ENCODE measurements at places on chromosomes 5 and 9.
A peak's percentile ranks its signal among the peaks of the same experiment; 100 is the strongest.

GRCh38 chr5:58773744-58774441 lies 191.0 kb downstream of the RAB3C start:
- no peak for DNase-seq

- no peak for DNase-seq
Measured at GRCh38 chr9:28668158-28668557, 1094.9 kb upstream of the C9orf72 start.

DNA sequence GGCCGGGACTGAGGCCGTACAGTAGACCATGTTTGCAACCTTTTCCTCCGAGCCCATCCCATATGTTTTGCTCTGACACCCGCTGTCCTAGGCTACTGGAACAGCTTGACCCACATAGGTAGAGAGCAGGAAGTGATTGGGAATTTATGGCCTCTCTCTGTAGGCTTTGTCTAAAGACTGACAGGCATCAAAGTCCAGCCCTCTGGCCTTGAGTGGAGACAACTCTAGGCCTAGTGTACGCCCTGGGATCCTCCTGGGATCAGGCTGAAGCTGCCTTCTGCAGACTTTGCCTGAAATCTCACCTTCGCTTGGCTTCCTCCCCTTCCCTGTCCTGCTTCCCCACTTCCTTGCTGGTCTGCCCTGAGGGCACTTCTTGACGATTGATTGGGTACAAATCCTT lies 13.6 kb upstream of the AKNA start:
- DNase-seq, result no peak

GRCh38 chr9:7907551-7908337 lies 108.2 kb upstream of the DMAC1 start:
- DNase-seq, result no peak

GRCh38 chr5:95284572-95285408 lies at the start of gene MCTP1:
TSS of gene MCTP1 (minus strand) at chr5:95285094.
- DNase-seq, result peak; percentile 8

GRCh38 chr5:143004361-143005145 lies 234.4 kb downstream of the ARHGAP26 start:
- DNase-seq, result peak; percentile 76

DNA sequence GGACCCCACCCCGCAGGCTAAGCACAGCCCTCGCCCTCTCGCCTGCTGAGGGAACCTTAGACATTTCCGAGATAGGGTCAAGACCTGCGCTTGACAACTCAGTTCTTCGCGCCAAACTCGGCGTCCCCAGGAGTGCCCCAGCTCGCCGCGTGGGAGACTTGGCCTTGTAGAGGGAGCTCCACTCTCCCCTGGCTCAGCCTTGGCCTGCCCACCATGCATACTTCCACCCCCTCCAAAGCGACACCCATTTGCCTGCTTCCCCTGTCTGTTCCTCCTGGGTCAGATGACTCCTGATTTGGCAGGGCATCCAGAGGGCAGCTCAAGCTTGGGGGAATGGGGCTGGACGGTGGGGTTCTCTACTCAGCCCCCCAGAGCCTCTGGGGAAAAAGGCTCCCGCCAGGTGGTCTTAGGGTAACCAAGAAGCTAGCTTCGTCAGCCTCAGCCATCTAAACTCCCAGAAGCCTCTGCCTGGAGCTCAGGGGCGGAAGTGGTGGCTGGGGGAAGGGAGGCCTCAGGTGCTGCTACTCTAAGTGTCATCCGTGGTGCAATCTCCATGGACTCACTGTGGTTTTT lies 560 bp downstream of the DOCK2 start:
- peak; percentile 86 for DNase-seq

DNA sequence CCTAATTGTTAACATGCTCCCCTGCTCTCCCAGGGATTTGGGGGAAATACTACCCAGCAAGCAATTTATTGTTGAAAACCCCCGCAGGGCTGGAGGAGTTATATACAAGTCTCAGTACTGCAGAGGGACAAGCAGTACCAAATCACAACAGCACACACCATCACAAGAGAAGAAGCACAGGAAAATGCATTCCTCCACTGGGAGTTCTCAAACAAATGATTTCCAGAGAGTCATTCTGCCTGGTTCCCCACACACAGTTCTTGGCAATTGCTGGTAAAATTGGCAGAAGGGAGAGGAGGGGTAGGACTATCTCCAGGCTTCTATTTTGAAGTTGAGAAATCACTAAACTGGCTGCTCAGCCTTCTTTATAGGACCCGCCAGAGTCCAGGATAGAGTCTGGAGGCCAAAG lies 16.8 kb downstream of the SIL1 start:
- no peak for DNase-seq

GRCh38 chr5:124755565-124755964 lies 9.1 kb upstream of the ZNF608 start:
- no peak for DNase-seq

- DNase-seq, result no peak
Measured at GRCh38 chr9:23830476-23830805, 4.4 kb upstream of the ELAVL2 start.

DNA sequence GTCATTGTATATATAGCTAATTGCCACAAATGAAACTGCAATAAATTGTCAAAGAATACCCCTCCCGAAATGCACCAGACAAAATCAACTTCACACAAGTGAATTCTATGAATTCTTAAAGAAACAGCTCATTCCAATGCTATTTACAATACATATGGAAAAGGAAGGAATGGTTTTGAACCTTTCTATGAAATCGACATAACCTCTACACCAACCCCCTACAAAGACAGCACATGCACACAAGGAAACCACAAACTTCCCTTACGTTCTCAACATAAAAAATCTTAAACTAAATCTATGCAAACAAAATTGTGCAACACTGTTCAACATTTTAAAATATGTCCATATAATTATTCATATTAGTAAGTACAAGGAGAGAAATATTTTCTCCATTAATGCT lies 39.2 kb downstream of the MARCHF11 start:
- DNase-seq, result no peak

GRCh38 chr9:37032713-37033112 lies 1.4 kb downstream of the PAX5 start:
- DNase-seq, result peak; percentile 77

GRCh38 chr5:40399349-40399748 lies 280.4 kb upstream of the PTGER4 start:
- DNase-seq, result no peak

GRCh38 chr9:137787786-137788505 lies 89.6 kb upstream of the CACNA1B start:
- DNase-seq, result no peak

DNA sequence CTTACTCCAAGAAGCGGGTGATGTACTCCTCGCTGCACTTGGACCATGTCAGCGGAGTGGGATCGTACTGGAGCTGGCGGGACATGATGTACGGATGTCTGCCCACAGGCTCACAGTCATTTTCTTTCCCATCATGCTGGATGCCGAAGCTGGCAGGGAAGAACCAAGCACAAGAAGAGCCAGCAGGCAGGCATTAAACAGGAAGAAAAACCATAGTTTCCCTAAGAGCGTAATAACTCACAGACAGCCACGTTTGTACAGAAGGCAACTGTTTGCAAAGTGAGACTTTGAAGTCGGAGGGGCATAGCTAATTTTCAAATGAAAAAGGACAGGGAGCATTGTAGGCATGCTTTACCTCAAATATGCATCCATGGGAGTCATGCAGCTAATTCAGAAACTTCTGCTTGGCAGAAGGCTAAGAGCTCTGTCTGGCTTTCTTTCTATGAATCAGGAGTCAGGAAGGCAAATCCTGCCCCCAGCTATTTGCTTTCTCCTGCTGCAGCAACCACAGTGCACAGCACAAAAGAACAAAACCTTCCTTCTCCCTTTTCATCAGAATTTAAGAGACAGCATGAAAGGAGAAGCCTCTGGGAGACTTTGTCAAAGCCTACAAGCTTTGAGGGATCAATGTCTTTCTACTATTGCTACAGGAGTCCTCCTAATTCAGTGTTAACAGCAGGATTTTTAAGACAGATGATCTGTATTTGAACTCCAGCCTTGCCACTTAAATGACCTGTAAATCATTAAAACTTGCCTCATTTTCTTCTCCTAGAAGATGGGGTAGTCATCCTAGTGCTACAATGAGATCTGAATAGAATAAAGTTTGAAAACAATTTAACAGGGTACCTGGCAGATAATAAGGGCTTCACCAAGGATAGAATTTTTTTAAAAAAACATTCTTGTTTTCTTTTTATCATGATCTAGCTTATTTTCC lies 209.1 kb downstream of the TARS1 start:
- no peak for DNase-seq

- DNase-seq, result no peak
Measured at GRCh38 chr5:160285316-160285715, 27.0 kb downstream of the CCNJL start.

DNA sequence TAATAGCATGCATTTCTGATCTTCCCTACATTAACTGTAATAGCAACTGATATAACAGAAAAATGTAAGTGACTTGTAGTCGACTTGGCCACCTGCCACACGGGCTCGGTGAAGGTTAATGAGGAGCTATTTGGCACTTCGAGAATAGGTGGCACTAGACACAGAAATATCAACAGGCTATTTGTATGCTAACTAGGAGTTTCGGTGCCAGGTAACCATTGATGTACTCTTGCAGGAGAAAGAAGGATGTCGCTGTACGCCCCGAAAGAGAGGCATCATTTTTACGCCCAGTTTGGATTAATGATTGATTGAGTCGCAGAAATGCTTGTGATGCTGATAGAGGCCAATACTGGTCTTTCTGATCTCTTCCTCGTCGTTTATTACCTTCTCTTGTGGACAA lies 516 bp upstream of the DMRT2 start:
- no peak for DNase-seq

GRCh38 chr5:63456279-63456678 lies 506.0 kb downstream of the HTR1A start:
- DNase-seq, result no peak

- DNase-seq, result no peak
Measured at GRCh38 chr9:109981091-109981490, 201.1 kb downstream of the PALM2AKAP2 start.

DNA sequence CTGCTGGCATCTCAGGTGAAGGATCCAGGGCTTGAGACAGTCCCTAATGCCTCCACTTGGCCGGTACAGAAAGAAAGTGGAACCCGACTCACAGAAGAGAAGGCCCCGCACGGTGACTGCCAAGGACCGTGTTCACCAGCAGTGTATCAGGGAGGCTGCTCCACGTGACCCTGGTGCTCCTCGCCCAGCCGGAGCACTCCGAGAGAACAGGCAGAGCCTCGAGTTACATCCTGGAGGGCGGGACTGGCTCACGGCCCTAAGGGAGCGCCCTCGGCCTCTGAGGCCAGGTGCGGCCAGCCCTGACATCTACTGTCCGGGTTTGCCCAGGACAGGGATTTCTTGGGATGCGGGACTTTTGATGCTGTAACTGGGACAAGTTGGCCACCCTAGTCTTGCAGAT lies 104.0 kb upstream of the SARDH start:
- DNase-seq, result no peak

DNA sequence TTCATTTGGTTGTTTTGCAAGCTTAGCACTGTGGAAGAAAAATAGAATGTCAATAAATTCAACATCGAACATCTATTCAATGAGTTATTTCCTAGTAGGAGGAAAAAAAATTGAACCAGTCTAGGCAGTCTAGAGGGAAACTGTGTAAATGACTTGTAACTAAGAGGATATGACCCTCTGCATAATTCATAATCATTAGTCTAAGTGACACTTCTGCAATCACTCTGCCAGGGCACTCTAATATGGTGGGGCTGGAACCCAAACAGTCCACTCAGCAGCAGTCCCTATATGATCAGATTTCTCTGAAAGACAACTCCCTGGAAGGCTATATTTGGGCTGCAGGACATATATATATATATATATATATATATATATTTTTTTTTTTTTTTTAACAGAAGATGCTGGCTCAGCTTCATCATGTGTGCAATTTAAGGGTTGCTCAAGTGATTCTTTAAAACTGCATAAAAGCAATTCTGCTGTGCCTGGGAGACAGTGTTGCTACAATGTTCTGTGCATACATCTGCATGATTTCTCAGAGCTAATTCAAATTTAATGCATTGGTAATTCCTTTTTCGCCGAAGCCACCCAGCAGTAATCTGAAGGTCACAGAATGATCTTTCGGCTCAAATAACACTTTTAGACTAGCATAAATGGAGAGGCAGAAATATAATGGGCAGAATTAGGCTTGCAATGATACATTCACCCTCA lies 482.1 kb upstream of the ZNF608 start:
- no peak for DNase-seq

- no peak for DNase-seq
Measured at GRCh38 chr5:74146796-74147195, 493.7 kb downstream of the ENC1 start.

DNA sequence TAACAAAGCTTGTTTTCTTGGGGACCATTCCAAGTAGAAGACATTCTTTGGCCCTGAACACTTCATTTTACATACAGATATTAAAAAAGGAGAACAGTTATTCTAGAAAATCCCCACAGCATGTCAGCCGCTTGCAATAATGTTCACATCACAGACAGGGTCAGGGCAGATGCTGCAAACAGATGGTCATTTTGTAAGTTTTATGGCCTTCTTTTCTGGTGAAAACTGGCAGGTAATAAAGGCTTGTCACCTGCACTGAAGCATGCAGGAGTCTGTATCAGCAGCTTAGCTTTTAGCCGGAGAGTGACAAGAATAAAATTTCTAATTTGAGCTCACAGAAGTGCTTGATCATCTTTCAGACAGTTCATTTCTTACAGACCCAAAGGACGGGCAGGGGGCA lies 220.9 kb upstream of the DAP start:
- DNase-seq, result no peak

GRCh38 chr9:95336281-95336680 lies 18.8 kb upstream of the FANCC start:
- DNase-seq, result peak; percentile 37

GRCh38 chr9:112699230-112699629 lies 18.7 kb downstream of the INIP start:
- peak; percentile 68 for DNase-seq

DNA sequence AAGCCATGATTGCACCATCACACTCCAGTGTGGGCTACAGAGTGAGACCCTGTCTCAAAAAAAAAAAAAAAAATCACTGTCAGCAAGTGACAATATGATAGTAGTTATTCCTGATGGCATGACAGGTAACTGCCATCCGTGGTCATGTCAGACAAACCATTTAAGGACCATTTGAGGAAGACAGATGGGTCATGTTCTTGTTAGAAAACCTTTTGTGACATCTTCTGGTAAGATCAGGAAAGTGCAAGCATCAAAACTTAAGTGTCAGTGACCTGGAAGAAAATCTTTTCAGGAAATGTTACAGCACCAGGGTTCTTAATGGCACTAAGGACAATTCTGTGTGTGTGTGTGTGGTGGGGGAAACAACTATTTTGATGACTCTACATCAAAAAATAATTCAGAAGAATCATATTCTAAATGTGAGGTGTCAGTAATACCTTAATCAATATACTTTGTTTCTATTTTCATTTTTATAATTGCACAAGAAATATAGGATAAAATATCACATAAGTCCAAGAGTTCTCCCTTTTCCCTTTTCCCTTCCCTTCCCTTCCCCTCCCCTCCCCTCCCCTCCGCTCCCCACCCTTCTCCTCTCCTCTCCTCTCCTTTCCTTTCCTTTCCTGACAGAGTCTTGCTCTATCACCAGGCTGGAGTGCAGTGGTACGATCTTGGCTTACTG lies 17.8 kb downstream of the SLC38A9 start:
- DNase-seq, result peak; percentile 51

GRCh38 chr5:52139888-52140615 lies 647.7 kb upstream of the ITGA1 start:
- no peak for DNase-seq

- no peak for DNase-seq
Measured at GRCh38 chr5:17910318-17910717, 276.1 kb downstream of the TAF11L14 start.

Measured in GM12865 (cell line).